Osteoblast (primary cell): ENCODE measurements at places on chromosomes 7 and 10. TPM values are rescaled to one million over a fixed set of nuclear protein-coding genes. Genes with fewer than 3 reads are reported as not detected.

The SPDYE8 gene
- not detected in 2 replicates for total RNA-seq

The CHST3 gene
- 39.5 and 43.1 TPM in 2 replicates for total RNA-seq

DNA sequence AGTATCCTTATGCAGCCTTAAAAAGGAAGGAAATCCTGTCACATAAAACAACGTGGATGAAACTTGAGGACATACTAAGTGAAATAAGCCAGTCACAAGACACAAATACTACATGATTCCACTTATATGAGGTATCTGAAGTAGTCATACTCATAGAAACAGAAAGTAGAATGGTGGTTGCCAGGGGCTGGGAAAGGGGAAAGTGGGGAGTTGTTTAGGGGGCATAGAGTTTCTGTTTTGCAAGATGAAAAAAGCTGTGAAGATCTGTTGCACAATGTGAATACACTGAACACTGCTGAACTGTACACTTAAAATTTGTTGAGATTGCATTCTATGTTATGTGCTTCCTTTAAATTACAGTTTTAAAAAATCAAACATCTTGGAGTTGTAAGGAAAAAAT is 2.9 kb downstream of the NUP205 start:
- no peak for DNase-seq

DNA sequence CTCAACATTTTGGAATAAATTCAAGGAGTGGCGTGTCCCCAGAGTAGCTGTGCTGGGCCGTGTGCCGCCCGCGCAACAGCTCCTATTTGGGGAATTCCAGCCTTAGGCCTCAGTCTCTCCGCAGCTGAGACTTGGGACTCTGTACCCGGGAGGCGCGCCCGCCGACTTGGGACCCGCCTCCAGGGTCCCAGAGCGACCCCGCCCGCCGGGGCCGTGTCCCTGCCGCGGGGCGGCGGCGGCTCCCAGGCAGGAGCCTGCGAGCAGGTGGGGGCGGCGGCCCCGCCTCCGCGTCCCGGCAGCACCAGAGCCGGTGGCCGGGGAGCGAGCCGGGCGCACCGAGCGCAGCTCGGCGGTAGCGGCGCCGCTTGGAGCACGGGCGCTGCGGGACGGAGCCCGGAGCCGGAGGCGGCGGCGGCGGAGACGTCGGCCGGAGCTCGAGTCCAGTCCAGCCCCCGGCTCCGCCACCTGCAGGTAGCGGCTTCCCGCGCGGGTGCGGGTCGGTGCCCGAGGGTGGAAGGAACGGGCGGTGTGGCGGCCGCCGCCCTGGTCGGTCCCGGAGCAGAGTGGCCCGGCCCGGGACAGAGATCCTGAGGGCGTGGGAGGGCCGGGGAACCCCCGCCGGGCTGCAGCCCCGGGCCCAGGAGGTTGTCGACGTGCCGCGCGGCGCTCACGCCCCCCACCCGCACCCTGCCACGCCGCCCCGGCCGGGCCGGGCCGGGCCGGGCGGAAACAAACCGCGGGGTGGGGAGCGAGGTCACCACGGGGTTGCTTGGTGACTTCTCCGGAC is at the start of gene WIPF3:
Gene WIPF3 (plus strand): TSS at position 301 of the 787 bp plus-strand sequence. CDS start 28,217 bp downstream, outside the sequence.
- DNase-seq = peak; percentile 92

- DNase-seq = no peak
Measured at GRCh38 chr10:117616179-117616578, 73.6 kb downstream of the EMX2 start.

- DNase-seq = no peak
Measured at GRCh38 chr7:11668727-11669126, 163.3 kb downstream of the THSD7A start.
